ENCODE measurements at places on chromosomes 6 and 20.
A peak's percentile ranks its signal among the peaks of the same experiment; 100 is the strongest.

DNA sequence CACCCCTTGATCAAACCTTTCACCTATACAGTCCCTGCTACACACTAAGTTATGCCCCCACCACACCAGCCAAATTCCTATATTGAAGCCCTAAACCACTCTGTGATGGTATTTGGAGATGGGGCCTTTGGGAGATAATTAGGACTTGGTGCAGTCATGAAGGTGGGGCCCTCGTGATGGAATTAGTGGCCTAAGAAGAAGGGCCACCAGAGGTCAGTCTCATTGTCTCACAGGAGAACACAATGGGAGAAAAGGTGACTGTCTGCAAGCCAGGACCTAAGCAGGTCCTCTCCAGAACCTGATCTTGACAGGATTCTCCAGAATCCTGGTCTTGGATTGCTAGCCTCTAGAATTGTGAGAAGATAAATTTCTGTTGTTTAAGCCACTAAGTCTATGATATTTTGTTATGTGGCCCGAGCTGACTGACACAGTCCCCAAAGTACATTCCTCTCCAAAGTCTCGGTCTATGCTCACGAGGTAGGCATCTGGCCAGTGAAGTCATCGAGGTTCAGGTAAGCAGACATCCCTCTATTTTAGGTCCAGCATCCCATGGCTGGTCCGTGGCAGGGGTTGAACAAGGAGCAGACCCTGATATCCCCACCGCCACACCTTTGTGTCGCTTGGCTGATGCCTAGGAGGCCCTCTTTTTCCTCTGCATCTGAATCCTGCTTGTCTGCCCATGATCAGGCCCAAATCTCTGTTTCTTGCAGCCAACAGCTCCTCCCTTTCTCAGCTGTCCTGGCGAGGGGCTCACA lies 138.9 kb downstream of the NFATC2 start:
- no peak for DNase-seq

DNA sequence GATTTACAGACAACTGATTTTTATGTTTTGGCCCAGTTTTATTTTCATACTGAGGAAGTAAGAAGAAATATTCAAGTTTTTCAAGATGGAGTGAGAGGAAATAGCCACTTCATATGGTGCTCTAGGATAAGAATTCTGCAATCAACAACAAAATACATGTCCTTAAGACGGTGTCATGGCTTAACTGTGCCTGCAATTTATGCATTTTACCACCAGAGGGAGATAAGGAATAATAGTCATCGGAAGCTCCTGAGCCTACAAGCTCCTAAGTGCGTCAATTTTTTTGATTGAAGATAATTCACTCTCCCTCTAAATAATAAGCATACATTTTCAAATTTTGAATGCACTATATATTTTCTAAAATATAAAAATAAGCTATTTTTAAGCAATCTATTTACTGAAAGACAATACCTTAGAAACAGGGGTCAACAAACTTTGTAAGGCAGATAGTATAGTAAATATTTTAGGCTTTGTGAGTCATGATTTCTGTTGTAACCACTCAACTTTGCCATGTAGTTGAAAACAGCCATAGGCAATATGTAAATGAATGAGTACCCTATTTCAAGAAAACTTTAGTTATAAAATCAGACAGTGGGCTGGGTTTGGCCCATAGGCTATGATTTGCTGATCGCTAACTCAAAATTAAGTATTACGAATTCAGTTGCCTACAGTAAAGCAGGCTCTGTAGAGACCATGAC lies 230.9 kb upstream of the DTNBP1 start:
- DNase-seq, result no peak

- peak; percentile 43 for DNase-seq
These were observed 42.4 kb downstream of the PTCHD4 start for GRCh38 chr6:48068278-48069251.

DNA sequence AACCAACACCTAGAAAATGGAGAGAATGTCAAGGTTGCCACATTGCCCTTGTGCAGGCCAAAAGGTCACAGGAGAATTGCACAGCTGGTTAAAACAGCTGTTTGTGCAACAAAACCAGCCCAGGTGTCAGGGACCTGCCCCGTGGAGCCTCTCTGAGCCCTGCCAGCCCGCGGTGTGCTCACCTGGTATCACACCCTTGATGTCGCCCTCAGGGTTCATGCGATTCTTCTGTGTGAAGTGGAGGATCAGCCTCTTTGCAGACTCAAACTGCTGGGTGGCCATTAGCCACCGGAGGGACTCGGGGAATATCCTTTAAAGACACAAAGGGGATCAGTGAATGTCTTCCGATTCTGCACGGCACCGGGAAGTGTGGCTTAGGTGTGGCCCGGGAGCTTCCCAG lies 39.2 kb downstream of the PSMG4 start:
- DNase-seq, result no peak

GRCh38 chr6:111813237-111813636 lies 60.0 kb downstream of the FYN start:
- DNase-seq, result no peak
